ENCODE measurements at places on chromosomes 5 and 9.

- DNase-seq, result no peak
These were observed 4.0 kb downstream of the TUT7 start for GRCh38 chr9:86350006-86350760.

- DNase-seq, result no peak
These were observed 124.3 kb upstream of the RAI14 start for GRCh38 chr5:34531751-34532360.

DNA sequence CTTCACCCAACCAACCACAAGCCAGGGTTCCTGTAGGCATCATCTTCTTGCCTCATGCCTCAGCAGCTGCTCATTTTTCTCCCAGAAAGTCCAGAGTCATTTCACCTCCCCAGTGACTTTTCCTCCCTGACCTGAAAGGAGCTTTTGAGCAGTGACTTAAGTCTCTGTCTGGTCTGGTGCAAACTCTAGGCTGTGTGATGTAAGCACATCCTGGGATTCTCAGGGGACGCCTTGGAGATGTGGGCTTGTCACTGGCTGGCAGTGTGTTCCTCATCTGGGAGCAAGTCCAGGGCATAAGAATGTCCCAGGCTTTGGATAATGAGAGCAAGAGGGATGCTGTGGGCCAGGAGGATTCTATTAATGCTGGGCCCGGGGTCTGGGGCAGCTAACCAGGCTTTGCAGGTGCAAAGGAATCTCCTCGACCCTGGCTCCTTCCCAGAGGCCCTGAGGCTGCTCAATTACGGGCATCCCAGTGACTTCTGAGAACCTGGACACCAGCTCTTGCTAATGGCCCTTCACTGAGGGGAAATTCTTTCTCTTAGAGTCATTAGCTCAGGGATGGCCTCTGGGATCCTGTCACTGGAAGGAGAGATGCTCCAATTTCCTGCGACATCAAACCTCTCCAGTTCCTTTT lies 211.0 kb upstream of the PANK3 start:
- DNase-seq, result no peak

- no peak for DNase-seq
These were observed 44.7 kb downstream of the RGS3 start for GRCh38 chr9:113508111-113508749.

DNA sequence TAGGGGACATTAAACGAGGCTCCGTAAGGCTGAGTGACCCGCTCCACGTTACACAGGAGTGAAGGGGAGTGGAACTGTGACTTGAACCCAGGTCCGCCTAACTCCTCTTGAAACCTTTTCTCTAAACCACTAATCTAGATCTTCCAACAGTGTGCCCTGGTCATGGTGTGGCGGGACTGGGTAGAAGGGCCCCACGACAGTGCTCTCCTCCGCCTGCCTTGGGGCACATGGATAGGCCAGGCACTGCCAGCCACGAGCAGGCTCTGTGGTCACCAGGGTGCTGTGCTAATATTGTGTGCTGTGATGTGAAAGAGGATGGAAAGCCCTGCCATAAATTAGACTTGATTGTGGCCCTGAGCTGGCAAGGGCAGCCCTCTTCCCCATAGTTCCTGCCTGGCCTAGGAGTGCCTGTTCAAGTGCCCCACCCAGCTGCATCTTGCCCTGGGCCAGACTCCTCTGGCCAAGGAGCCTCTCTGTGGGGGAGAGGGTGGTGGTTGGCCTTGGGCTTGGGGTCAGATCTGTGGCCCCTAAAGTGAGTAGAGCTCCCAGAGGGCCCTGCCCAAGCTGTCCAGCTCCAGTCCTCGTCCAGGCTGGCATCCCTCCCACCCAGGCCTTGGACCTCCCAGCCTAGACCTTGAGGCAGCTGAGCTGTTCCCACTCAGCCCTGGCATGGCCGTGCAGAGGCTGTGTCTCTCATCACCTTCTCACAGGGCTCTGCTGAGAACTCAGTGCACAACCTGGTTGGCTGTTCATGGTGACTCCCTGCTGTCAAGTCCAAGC lies 67.8 kb upstream of the TBC1D2 start:
- DNase-seq, result no peak

- DNase-seq, result no peak
These were observed 16.6 kb downstream of the DMRTA1 start for GRCh38 chr9:22463205-22463604.

- DNase-seq, result no peak
These were observed 69.6 kb downstream of the PTPDC1 start for GRCh38 chr9:94153905-94154304.

- peak; percentile 76 for DNase-seq
These were observed 616 bp upstream of the ENC1 start for GRCh38 chr5:74640954-74641734.

DNA sequence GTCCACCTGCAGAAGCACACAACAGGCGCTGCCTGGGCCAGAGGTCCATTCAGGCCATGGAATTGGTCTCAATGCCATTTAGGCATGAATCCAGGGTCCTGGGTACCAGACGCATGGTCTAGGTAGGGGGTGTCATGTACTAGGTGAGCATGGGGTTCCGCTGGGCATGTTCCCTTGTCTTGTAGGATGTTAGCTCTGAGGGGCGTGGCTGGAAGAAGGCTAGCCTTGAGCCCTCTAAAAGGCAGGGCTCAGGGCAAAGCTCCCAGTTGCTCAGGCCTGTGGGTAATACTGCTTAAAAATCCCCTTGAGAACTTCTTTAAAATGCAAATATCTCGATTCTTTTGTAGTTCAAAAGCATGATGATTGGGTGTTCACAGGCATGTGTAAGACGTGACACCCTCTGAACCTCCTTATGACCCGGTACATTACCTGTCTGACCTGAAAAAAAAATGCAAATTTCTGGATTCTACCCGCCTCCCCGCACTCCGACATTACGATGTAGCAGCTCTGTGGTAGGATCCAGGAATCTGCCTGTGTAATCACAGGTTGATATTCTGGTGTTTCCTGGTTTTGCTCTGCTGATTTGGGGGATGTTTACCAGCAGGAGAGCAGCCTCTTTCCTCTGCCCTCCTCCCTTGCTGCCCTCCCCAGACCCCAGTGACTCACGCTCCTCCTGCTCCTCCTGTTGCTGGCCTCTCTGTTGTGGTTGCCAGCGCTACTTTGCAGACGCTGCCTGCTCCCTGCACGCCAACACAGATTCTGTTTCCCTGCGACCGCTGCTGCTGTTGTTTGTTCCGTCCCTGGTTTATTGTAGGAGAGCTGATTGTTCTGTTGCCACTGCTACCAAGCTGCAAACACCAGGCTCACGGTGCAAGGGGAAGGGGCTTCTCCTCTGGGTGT lies 5.7 kb downstream of the TMC1 start:
- DNase-seq, result peak; percentile 82

- no peak for DNase-seq
These were observed 235.7 kb downstream of the HTR1A start for GRCh38 chr5:63726496-63726895.

- no peak for DNase-seq
These were observed 27.4 kb downstream of the LHX2 start for GRCh38 chr9:124038790-124039633.

DNA sequence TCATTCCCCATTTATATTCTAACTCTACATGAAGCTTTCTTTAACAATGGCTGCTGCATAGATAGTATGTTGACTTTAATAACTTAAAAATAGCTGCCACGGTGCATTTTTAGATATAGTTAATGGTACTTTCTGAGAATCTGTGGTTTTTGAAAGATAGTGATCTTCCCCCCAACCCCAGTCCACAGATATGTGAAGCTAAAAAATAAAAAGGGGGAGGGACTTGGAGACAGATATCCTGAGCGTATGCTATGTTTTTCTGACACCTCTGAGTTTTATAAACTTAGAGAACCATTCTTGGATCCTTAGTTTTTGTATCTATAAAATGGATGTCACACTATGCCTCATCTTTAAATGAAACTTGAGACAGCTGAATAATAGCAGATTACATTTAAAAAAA lies 120.5 kb downstream of the SNX18 start:
- no peak for DNase-seq

- DNase-seq, result no peak
These were observed 368 bp downstream of the SH3TC2 start for GRCh38 chr5:149062371-149063016.

GRCh38 chr9:109912726-109913460 lies 132.9 kb downstream of the PALM2AKAP2 start:
- DNase-seq, result no peak

GRCh38 chr9:116390303-116391228 lies 237.0 kb downstream of the PAPPA start:
- DNase-seq, result no peak

DNA sequence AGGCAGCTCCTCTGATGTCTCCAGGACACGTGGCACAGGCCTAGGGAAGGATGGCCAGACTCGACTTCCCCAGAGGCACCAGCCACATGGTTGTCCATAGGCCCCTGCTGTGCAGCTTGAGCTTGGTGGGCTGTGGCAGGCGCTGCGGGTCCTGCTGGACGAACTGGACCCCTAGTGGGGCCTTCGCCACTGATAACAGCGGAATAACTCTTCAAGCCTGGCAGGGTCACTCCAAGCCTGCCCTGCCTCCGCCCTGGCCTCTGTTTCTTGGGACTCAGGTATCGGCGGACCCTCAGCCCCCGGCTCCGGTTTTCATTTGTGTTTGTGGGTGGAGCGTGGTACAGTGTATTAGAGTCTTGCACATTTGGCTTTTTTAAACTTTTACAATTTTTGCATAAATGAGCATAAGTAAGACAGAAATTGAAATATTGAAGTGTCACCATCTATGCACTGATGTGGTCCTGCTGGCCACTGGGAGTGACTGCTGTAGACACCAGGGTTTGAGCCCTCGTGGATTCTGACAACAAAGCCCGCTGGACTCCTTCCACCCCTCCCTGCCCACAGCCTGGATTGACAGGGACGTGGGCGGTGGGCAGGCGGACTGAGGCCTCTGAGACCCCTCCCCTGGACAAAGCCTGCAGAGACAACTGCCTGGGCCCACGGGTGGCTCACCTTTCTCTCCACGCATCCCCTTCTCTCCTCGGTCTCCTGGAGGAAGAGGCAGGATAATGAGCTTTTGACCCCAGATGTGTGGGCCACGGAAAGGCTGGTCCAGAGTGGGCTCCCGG lies 3.8 kb downstream of the FCN1 start:
- no peak for DNase-seq

DNA sequence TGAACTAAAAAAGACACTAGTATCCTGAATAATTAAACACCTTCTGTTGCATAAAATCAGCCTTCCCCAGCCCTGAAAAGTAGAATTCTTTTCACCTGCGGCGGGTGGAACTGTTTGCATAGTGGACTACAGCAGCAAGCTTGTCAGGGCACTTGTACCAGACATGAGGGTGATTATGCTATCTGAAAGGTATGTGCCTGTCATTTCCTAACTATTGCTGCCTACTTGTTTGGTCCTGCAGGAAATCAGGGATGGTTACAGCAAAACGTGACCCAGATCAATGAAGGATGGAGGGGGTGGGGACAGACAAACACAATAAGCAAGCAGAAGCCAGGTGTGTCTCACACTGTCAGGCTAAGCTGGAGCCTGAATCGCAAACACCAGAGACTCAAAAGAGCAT lies 385.6 kb downstream of the MLLT3 start:
- DNase-seq, result no peak

- DNase-seq, result no peak
These were observed 195.2 kb upstream of the TUT7 start for GRCh38 chr9:86549401-86549811.

- no peak for DNase-seq
These were observed 5.1 kb downstream of the TLN1 start for GRCh38 chr9:35726931-35727330.

DNA sequence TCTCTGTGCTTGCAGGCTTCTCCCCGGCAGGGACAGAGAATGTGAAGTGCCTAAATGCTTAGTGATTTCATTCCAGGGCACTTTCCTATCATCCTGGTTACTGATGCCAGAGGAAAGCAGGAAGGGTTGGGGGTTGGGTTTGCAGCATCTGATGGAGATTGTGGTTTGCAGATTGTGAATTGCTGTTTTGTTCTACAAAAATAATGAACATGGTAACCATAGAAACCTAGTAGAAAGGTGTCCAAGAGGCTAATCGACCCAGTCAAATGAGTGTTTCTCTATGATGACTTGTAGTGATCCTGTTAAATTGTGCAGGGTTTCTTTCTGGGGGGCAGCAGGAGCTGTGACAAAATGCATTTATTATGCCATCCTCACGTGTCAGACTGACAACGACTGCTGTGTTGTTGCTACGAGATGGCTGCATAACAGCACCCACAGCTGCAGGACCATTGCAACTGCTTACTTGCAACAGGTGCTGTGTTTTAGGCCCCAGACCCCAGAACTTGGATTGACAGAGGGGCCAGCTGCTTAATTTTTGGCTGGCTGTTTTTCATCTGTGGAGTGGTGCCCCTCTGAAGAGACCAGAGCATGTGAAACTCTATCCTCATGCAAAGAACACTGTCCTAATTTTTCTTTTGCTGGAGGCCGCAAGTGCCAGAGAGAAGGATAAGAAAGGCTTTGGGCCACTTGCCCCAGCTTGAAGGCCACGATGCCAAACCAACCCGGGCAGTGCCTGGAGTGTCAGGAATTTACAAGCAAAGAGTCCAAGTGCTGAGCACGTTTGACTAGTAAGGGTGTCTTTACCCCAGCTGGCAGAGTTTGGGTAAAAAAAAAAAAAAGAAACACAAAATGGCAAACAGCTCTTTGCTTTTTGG lies 397.8 kb downstream of the GADD45G start:
- DNase-seq, result no peak

GRCh38 chr5:9233712-9234111 lies 312.2 kb downstream of the SEMA5A start:
- no peak for DNase-seq

- DNase-seq, result no peak
These were observed 42.5 kb upstream of the SMARCA2 start for GRCh38 chr9:1972672-1973071.

DNA sequence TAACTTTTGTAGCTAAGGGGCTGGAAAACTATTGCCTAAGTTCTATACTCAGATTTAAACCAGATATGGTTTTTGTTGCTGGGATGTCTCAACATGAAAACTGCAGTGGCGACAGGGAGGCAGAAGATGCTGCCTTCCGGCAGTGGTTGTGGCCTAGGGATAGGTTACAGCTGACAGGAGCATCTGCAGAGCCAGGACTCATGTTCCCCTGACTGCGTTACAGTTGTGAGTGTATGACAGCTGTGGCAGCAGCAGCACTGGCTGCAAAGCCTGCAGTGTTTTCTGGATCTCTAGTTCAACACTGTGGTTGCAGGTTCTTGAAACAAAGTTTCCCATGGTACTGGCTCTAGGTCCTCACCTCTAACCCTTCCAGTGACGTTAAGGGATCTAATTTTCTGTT lies 498.8 kb upstream of the CDH18 start:
- DNase-seq, result no peak

GRCh38 chr5:142716963-142717362 lies 31.1 kb upstream of the FGF1 start:
- DNase-seq, result no peak
